Activated effector memory CD4-positive, alpha-beta T cell treated with anti-CD3 and anti-CD28 coated beads, Interleukin-2, amount 50 U/mL, for 16 hours (primary cell): ENCODE measurements at places on chromosomes 1 and 21.

DNA sequence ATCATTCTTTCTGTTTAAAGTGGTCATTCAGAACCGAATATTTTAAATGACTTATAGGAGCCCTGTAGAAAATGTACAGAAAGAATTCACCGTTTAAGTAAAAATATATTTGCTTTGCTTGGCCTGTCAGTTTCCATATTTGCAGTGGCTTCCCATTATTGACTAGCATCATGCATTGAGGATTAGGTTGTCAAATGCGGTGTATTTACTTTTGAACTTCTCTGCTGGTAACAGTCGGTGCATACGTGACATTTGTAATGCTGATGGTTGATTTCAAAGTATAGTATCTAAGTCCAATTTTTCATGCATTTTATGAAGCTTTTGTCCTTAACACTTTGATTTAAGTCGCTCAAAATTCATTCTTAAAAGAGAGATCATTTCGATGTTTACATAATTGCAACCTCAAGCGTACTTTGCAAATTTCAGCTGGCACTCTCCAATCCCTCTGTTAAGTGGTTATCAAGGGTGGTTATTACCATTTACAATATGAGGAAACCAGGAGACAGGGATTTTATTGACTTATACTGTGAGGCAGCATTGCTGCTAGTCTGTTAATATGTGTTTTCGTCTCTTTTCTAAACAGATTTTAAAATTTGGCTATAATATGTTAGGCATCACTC lies 201.6 kb downstream of the SDCCAG8 start:
- no peak for DNase-seq

DNA sequence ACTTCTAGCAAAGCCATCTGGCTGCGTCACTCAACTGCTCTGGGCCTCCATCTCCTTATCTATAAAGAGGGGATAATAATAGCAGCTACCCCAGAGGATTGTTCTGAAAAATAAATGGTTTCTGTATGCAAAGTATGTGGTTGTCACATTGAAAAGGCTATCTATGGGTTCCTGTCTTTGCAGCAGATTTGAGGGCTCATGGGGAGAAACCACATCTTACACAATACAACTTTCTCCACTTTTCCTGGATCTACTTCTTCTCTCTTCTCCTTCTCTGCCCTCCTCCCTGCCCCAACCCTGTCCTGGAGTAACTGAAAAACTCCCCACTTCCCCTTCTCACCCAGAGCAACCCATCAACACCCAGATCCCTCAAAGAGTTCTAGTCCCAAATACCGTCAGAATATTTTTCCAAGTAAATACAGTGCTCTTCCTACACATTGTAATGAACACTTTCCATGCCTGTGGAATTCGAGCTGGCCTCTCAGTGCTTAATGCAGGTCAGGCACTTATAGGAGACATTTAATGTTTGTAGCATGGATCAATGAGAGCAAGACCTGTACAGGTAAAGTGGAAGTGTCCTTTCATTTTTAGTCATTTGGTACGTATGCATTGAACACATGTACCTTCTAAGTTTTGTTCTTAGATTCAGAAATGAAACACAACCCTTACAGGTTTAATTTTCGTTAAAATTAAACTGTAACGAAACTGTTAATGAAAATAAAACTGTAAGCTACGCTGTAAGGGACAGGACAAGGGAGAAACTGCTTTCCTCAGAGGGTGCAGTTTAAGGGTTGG lies 131.9 kb downstream of the AK5 start:
- no peak for DNase-seq

DNA sequence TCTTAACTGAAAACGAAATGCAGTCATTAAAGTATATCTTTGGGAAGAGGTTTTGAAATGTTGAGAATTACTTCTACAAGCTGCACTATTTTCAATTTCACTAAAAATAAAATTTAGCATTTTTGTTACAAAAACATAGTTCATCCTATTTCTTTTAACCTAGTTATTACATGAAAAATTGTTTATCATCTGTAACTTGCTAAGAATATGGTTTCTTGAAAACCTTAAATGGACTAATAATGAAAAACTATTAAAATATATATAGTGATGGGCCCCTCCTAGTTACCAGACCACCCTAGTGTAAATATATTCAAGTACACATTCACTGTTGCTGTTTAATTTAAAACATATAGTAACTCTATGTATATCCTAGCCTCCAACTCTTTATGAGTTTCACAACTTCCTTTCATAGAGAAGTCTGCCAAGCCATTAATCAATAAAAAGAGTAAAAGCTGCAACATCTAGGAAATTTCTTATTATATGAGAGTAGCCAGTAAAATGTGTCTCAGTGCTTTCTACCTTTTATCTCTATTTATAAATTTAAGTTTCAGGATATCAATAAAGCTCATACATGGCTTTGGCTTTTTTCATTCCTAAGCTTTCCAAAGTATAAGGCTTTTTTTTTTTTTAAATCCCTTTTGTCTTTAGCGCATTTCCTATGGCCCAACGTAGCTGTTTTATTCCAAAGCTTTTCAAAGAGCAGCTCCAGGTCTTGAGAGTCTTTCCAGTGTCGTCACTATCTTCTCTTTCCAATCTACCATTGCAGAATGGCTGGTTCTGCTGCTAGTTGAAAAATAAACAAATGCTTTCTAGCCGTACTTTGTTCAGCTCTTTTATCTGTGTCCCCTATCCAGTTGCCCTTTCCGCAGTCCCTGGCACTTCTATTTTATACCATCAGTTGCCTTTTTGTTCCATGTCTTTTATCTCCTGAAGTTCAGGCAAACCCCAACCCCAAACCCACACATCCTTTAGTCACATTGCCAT lies 6.5 kb downstream of the IRF2BP2 start:
- no peak for DNase-seq

DNA sequence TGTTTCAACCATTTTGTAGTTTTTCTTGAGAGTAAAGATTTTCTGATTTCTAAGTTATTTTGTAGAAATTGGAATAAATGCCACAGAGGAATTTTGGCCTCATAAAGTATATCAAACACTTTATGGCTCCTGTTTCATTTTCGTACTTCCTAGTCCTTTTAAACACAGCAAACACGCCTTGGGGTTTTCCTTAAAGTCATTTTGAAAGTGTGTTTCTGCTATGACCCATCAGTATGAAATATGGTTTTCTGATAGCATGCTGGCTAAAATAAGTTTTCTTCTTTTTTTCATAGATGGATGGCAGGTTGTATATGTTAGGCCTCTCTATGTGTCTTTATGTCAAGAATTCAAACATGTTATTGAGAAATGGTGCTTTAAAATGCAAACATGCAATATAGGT lies 940.1 kb upstream of the TMPRSS15 start:
- no peak for DNase-seq

DNA sequence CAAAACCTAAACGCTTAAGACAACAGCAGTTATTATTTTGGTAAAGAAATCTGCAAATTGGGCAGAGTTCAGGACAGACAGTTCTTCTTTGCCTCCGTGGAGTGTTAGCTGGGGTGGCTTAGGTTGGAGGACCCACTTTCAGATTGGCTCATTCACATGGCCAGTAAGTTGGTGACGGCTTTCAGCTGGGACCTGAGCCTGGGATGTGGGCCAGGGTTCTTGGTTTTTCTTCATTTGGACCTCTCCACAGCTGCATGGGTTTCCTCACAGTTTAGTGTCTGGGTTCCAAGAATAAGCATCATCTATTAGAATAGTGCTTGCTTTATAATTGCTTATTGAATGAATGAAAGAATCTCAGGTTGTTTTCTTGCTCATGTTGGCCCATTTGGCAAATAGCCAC lies 72.2 kb downstream of the ATF6 start:
- no peak for DNase-seq

- no peak for DNase-seq
Observed at GRCh38 chr1:22711071-22711470, 432 bp downstream of the EPHB2 start.

DNA sequence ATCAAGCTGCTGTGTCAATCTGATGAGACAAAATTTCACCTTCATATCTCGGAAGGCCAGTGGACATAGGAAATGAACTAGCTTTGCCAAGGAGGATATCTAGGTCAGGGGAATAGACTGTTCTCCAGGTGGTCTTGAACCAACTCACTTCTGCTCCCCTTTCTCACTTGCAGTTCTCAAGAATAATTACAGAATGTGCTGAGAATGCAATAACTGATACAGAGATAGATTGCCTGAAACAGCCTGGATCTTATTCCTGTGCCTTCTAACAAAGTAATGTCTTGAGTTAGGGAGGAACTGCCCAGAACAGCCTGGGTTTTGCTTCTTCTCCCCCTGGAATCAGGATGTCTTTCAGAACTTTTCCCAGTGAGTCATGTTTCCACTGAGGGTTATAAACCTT lies 636.7 kb downstream of the KCNT2 start:
- DNase-seq: no peak

GRCh38 chr1:154574716-154575115 lies 7.1 kb downstream of the CHRNB2 start:
- DNase-seq: no peak

- no peak for DNase-seq
Observed at GRCh38 chr1:242211254-242212022, 212.5 kb upstream of the MAP1LC3C start.

- no peak for DNase-seq
Observed at GRCh38 chr21:34992180-34992579, 56.9 kb downstream of the RUNX1 start.

- peak; percentile 38 for DNase-seq
Observed at GRCh38 chr1:10917513-10918454, 94.7 kb upstream of the TARDBP start.

DNA sequence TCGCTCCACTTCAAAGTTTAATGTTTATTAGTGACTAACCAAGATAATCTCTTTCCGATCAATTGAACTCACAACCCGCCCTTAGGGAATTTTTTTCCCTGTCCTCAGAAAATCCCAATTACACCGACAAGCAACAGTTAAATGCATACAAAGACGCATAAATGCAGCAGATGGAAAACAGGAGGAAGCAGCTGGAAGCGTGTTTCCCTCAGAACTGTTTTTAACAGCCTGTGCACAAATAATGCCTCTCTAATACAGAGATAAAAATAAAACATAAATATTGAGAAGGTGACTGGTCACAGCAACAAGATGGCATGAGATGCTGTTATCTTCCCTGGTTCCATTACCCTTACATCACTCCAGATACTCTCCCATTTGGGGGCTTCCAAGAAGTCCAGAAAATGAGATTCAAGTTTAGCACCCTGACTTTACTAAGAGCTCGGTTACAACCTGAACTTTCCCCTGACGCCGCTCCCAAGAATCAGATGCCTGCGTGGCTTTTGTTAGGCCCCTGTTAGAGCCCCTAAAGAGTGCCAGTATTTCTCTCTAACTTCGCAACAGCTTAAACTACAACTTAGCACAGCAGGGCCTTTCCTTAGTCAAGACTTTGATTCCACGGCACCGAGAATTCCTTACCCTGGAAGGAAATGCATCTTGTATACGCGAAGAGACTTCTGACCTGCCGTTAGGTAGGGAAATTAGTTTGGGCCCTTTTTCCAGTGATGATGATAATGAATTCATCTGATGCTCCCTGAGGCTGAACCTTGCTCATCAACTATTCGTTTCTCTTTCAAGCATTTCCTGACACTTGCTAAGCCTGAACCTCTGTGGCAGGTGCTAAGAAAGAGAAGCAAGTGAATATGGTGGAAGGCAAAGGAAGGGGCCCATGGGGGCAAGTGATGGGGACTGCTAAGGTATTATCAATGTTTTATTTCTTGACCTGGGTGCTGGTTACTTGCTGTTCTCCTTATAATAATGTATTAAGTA lies 137.7 kb upstream of the SMYD2 start:
- DNase-seq: no peak

- DNase-seq: no peak
Observed at GRCh38 chr1:205443585-205444299, 12.1 kb downstream of the BLACAT1 start.

DNA sequence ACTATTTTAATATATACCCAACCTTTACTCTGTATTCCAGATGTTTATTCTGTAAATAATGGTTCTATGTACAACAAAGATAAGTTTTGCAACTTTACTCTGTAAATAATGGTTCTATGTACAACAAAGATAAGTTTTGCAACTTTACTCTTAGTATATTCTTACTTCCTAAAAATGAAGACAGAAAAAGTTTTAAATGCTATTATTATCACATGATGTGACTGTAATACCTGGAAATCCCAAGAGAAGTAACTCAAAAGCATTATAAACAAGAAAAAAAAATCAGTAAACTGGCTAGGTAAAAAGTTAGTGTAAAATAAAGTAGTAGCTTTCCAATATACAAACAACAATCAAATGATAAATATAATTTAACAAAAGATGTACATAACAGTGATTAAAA lies 18.5 kb upstream of the EXO1 start:
- DNase-seq: no peak

GRCh38 chr21:33290441-33290840 lies 24.3 kb downstream of the IL10RB start:
- no peak for DNase-seq

GRCh38 chr1:184672013-184672726 lies 82.5 kb downstream of the EDEM3 start:
- no peak for DNase-seq

DNA sequence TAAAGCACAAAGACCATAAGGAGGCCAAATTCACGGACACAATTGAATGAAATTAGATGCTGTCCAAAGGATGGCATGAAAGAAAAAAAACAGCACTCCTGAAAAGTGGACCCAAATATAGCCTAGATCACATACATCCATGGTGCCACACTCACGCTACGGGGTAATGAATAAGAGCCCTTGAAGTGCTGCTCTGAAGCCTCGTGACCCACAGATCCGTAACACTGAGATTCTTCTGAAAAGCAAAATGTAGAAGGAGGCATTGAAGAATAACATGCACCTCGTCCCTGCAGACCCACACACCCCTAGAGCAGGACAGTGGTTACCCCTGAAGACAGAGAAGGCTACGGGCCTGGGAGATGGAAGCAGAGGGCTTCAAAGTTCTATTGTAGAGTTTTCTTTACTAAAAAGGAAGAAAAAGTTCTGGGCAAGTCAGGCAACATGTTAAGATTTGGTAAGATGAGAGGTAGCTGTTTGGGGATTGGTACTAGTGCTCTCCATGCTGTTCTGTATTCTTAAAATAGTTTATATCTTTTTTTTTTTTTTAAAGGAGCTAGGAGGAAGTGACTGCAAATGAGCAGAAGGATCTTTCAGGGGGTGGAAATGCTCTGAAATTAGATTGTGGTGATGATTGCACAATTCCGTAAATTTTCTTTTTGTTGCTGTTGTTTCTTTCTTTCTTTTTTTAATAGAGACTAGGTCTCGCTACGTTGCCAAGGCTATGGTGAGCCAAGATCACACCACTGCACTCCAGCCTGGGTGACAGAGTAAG lies 4.1 kb upstream of the ITGB2 start:
- DNase-seq: no peak

DNA sequence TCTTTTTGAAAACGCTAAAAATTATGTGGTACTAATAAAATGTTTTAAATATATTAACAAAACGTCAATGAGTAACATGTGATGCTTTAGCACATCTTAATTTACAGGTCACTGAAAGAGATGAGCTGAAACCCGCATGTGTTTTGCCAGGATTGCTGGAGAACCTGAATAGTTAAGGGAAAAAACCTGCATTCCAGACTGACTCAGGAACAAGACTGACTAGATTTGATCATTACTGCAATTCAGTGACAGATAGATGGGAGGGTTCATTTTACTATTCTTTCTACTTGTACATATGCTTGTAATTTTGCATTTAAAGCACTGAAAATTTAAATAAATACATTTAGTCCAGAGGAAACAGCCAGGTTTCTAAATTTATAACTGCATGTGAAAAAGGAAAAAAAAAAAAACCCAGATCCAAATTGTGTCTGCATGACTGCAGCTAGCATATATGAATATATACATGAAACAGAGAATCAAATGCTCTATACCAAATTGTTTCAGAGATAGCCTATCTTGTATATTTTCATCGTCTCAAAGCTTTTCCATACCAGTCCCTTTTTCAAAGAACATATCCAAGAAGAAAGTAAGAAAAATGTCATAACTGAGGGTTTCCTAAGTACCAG lies 71.7 kb downstream of the APP start:
- no peak for DNase-seq
